ENCODE measurements at places on chromosomes 3 and 15. TPM values are rescaled to one million over a fixed set of nuclear protein-coding genes. Genes with fewer than 3 reads are reported as not detected.

- no peak for DNase-seq
Measured at GRCh38 chr3:96869316-96869715, 54.9 kb downstream of the EPHA6 start.

DNA sequence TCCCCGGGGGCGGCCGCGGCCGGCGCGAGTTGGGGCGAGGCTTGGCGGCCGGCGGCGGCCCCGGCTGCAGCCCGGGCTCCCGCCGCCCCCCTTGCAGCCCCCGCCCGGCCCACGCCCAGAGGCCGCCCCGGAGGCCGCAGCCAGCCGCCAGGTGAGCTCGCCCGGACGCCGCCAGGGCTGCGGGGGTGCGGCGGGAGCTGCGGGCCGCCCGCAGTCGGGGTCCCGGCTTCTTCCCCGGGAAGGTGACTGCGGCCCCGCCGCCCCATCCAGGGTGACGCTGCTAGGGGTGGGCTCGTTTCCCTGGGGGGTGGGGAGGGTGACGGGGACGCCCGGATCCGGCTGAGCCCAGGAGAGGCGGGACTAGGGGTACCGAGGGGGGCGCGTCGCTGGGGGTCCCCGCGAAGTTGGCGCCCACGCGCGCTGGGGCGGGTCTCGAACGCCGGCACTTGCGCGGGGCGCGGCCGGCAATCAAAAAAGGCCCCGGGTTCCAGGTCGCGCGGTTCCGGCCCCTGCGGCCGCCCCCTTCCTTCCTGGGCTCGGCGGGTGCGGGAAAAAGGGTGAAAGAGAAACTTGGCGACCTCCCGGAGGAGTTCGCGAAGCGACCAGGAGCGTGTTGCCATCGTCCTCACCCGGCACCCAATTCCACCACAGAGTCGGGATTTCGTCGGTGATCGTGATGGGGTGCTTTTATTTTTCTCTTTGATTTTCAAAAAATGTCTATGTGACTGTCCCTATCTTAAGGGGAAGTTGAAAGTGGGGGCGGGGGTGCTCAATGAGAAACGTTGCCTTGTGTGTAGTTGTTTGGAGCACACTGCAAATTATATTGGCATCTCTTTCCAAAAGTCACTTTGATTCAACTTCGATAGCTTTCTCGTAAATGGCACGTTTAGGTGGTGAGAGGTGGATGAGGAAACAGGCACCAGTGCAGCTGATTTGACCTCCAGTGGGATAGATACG is 619 bp downstream of the ATXN7 start:
- no peak for DNase-seq

DNA sequence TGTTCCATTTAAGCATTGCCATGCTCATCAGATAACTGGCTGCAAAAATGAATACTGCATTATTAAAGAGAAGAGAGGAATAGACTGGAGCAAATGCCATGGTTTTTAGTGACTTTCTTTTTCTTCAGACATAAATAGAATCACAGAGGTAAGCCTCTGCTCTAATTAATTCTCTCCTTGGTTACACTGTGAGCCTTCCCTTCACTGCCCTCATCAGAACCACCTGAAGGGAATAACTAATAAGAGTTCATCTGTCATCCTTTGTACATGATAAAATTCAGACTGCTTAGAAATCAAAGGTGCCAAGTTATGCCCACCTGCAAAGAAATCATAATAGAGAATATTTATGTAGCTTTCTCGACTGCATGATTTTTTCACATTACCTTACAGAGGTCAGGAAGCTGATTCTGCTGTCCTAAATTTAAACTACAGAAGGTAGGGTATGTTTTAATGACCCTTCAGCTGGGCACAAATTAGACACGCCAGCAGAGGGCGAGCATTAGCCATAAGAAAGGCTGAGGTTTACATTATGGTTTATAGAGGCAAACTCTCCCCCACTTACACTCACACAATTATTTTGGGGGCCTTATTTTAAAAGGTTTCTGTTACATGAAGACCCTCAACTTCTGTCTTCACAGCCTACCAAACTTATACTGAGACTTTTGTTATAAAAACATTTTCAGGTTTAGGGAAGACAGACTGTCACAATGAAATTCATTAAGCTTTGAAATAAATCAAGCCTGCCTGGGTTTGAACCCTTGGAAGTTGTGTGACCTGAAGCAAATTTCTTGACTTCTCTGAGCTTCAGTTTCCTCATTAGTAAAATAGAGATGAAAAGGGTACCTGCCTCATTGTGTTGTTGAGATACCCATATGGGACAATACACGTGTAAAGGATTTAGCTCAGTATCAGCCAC is 15.3 kb upstream of the UNC13C start:
- peak; percentile 12 for DNase-seq

DNA sequence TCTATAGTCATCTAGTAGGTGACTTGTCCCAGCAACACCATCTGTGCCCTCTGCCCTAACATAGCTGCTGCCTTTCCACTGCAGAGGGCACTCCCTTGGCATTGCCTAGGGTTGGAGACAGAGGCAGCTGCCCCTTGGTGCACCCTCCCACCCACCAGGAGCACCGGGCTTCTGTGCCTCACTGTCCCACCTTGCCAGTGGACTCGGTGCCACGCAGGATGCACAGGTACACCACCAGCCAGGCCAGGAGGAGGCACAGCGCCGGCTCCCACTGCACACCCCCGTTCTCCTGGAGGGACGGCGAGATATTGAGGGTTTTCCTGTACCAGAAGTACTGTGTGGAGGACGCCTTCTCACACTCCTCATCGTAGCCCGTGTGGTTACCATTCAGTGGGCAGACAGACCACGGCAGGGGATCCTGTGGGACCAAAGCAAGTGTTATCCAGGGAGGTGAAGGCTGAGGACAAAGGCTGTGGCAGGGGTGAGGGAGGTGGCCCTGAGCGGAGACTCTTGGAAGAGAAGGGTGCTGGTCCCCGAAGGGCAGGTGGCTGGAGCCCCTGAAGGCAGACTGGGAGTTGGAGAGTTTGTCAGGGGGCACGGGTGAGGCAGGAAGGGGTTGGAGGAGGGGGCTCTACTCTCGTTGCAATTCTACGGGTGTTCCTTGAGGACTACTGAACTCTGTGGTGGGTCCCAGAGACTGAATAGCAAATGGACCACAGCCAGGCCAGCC is 20.6 kb downstream of the SLC6A20 start:
- no peak for DNase-seq

GRCh38 chr15:85758655-85758978 is 36.1 kb downstream of the KLHL25 start:
- DNase-seq: no peak

DNA sequence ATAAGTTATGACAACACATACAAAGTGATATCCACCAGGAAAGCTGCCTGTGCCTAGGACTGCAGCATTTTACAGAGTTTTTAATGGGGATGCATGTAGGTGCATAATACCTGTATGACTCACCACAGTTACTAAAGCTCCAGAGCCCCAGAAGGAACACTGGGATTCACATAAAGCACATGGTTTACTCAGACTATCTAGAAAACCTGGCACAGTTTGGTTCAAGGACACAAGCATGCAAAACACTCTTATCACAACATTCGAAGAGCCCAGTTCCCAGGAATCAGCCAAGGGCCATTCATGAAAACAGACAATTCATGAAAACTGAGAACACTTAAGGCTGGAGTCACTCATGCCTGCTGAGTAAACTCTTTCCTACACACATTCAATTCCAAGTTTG is 261.0 kb downstream of the PYDC2 start:
- peak; percentile 14 for DNase-seq

DNA sequence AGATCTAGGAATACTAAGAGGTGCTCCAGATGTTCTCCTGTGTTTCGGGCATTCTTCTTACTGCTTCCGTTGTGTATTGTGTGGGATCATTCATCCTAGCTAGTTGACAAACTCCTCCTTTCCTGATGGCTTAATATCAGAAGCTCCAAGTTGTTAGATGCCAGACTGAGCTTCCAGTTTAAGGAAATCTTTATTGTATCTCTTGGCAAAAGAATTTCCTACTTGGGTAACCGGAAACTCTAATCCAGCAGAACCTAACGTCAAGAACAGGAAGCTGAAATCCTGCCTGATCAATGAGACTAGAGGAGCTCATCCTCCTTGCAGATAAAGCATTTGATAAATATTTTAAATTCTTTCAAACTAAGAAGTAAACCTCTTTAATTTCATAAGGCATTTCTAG is 27.7 kb upstream of the MYH15 start:
- no peak for DNase-seq

DNA sequence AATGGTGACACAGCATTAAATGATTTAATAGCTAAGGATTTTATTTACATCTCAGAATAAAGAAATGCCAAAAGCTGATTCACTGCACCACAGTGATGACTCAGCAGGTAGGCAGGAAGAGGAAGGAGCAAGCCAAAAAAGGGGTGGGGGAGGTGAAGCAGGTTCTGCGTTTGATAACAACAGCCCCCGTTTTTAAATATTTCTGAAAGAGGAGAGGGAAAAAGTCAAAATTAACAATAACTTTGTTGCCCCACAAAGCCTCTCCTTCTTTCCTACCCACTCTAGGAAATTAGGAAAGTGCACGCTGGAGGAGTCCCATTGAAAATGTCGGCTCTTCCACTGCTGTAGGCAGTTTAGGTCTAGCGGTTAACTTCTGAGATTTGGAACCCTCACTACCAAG is 9.9 kb upstream of the CCDC54 start:
- no peak for DNase-seq

DNA sequence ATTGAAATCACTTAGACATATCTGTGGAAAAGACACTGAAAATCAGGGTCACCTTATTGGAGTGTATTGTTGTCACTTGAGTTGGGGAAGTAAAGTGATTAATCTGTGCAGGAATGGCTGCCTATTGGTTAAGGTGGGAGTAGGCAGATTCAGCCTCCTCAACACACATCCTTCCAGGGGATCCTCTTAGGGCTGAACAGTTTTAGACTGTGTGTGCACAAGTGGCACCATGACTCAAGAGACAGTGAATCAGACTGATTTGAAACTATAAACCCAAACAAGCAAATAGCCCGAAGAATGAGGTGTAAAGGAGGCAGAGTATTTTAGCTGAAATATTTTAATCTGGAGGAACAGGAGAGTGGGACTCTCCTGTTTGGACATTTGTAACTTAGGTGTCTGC is 4.9 kb downstream of the ABHD17C start:
- DNase-seq: no peak

DNA sequence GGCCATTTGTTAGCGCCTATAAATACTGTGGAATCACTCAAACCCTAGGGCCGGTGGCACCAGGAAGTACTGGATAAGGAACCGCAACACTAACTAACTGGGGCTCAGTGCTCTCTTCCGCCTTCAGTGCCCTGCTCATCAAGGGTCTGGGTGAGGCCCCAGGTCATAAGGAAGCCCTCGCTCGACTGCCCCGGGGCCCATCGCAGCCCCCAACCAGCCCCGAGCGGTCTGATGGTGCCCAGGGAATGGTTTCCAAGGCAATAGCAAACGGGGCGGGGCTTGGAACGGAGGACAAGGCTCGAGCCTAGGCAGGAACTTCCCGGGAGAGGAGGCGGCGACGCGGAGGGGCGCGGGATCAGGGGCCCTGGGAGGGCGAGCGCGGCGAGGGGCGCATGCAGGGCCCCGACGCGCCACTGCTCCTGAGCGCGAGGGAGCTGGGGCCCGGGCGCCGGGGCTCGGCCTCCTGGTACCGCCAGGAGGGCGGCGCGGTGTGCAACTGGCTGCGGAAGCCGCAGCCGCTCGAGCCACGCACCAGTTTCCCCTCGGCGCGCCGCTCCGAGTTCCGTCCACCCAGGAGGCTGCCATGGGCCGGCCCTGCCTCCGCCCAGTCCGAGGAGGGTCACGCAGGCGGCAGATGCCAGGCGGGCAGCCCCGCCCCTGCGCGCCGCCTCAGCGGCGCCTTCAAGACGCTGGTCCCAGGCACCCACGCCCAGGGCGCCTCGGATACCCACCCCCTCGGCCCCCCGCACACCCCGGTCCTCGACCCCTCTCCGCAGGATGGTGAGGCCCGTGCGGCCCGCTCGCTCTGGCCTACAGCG is at the start of gene TTLL3:
TSS of gene TTLL3 (plus strand) at position 648 of the 818 bp plus-strand sequence. CDS start 400 bp downstream, outside the sequence.
- DNase-seq: peak; percentile 78

DNA sequence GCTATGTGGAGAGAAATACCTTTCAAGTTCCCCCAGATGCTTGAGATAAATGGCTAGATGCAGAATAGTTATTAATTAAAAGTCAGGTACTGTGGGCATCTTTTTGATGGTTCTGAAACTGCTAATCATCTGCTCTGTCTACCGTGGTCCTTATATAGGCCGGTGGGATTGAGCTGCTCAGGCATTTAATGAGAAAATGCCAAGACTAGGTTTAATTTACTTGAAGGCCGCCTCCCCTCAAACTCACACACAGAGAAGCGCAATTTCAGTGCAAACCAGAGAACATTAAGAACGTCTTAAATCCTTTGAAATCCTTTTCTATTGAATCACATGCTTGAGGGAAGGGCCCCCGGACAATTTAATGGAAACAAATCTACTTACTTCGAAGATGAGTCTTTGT is 136.4 kb upstream of the CRBN start:
- peak; percentile 24 for DNase-seq

- no peak for DNase-seq
Measured at GRCh38 chr3:99910752-99911290, 93.2 kb downstream of the CMSS1 start.

TXNRD3 gene
- polyA plus RNA-seq: 16.7 TPM

SERINC4 gene
- polyA plus RNA-seq: 0.25 TPM

TYRO3 gene
- 173 TPM for polyA plus RNA-seq
